Activated CD4-positive, alpha-beta T cell treated with anti-CD3 and anti-CD28 coated beads, Interleukin-2, amount 10 ng/mL, durations not matched to agents 24 days and 14 days (primary cell): ENCODE measurements at places on chromosomes 12 and 14.

DNA sequence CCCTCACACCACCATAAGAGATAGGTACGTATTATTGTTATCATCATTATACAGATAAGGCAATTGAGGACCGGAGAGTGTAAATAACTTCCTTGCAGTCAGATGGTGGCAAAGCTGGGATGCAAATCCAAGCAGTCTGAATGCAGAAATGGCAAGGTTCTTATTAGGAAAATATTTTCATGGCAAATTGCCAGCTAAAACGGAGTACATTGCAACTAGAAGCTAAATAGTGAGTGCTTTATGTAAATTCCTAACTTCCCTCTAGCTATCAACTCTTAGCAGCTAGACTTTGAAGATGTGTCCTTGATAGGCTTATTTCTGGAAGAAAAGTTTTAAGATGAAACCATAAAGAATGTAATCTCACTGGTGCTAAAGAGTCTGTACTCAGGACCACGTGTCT, 323.9 kb upstream of the DIO2 start:
- H3K4me3 ChIP-seq = no peak overlapping the region
- H3K36me3 ChIP-seq = no peaks in the 10 kb centered on the region
- no peak for DNase-seq

DNA sequence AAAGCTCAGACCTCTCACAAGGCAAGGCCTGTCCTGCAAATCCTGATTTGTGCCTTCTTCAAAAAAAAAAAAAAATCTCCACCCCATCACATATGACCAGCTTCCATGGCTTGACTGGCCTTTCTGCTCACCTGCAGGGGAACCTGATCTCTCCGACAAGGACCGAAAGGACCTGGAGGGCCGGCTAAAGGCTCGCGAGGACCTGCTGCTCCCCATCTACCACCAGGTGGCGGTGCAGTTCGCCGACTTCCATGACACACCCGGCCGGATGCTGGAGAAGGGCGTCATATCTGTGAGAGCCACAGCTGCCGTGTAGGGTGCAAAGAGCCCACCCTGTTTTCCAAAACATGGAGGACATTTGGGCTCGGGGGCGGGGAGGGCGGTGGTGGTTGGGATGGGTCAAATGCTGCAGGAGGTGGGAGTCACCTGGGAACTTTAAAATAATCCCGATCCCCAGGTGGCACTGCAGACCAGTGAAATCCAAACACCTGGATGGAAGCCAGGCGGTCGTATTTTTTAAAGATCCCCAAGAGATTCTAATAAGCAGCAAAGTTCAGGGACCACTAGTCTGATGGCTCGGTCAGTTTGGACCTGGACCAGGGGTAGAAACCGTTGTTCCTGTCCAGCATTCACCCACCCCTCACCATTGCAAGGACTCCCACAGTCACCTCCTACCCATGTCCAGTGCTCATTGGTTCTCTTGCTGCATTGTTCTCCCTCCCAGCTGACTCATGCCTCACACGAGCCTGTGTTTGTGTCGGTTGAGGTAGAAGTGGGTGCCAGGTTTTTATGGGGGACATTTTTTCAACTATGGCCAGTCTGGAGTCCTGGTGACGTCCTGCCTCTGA, 44.8 kb downstream of the FOXN4 start:
- H3K4me1 ChIP-seq = no peaks in the 10 kb centered on the region
- H3K36me3 ChIP-seq = no peaks in the 10 kb centered on the region
- H3K27me3 ChIP-seq = no peaks in the 10 kb centered on the region
- no peak overlapping the region for H3K4me3 ChIP-seq
- DNase-seq = peak; percentile 78

- DNase-seq = no peak
- peak overlapping the region; percentile 31 for H3K27ac ChIP-seq
- no peaks in the 10 kb centered on the region for H3K27me3 ChIP-seq
- H3K4me1 ChIP-seq = peaks cover 23% of the 10 kb centered on the region
These were observed 279.8 kb downstream of the DUSP6 start for GRCh38 chr12:89072294-89073026.

DNA sequence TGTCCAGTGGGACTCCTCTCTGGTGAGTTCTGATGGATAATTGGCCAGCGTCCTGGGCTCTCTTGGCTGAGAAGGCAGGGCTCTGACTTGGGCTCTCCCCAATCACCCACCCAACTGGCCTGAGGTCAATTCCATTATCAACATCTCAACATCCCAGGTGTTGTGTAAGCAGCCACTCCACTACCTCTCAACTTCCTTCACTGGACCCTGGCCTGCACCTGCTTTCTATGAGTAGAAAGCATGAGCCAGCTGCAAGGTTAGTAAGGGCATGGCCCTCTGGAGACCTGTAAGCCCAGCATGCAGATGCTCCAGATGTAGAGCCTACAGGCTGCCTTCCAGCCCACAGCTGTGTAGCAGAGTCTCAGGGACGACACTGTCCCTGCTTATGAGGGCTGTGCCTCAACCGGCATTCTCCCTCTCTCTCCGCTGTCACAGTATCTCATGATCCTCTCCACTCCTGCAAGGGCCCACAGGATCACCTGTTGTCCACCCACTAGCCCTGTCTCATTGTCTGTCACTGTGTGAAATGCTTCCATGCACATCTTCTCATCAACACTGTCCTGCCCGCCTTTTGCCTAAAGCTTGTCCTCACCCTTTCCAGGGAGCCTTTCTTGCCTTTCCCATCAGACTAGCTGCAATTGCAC, 5.4 kb upstream of the KRT81 start:
- no peak overlapping the region for H3K4me3 ChIP-seq
- H3K36me3 ChIP-seq = no peaks in the 10 kb centered on the region
- no peaks in the 10 kb centered on the region for H3K4me1 ChIP-seq
- no peak overlapping the region for H3K27ac ChIP-seq
- H3K27me3 ChIP-seq = peaks cover 49% of the 10 kb centered on the region
- no peak for DNase-seq

- peaks cover 31% of the 10 kb centered on the region for H3K36me3 ChIP-seq
- no peak overlapping the region for H3K4me3 ChIP-seq
These were observed 70.8 kb downstream of the WNK1 start for GRCh38 chr12:823028-823698.

DNA sequence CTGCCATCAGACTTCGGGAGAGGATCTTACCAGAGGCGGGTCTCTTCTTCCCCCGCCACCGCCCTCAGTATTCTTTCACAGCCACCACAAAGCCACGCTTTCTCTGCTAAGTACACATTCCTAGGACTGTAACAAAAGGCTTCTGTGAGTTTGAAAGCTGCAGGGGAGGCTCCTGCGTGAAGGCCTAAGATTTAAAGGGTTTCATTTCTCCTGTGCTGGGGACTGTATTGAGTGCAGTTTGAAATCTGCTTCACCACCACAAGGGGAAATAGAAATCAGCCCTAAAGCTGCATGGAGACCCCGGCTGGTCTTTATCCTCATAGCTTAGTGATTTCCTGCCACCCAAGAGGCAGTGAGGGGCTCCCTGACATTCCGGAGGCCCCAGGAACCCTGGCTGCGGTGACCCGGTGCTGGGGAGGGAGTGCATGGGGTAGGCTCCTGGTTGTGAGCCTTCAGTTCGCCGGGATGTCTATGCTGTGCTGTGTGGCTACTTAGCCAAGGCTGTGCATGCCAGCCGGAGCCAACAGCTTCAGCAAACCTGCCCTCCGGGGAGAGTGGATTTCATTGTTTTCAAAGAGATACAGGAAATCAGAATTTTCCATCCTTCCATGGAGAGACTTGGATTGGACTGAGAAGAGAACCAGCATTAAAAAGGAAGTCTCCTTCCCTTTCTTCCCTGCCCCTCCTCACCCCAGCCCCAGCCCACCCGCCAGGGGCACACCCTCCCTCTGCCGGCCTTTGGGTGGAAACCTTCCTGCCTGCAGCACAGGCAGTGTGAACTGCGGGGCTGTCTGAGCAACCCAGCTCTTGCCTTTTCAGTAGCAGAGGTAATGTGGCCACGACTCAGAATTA, 163.3 kb downstream of the ETV6 start:
- H3K4me3 ChIP-seq = peak overlapping the region; percentile 74
- DNase-seq = peak; percentile 71
- peaks cover 71% of the 10 kb centered on the region for H3K4me1 ChIP-seq
- H3K27me3 ChIP-seq = no peaks in the 10 kb centered on the region
- H3K27ac ChIP-seq = peak overlapping the region; percentile 88
- peaks cover 52% of the 10 kb centered on the region for H3K36me3 ChIP-seq

DNA sequence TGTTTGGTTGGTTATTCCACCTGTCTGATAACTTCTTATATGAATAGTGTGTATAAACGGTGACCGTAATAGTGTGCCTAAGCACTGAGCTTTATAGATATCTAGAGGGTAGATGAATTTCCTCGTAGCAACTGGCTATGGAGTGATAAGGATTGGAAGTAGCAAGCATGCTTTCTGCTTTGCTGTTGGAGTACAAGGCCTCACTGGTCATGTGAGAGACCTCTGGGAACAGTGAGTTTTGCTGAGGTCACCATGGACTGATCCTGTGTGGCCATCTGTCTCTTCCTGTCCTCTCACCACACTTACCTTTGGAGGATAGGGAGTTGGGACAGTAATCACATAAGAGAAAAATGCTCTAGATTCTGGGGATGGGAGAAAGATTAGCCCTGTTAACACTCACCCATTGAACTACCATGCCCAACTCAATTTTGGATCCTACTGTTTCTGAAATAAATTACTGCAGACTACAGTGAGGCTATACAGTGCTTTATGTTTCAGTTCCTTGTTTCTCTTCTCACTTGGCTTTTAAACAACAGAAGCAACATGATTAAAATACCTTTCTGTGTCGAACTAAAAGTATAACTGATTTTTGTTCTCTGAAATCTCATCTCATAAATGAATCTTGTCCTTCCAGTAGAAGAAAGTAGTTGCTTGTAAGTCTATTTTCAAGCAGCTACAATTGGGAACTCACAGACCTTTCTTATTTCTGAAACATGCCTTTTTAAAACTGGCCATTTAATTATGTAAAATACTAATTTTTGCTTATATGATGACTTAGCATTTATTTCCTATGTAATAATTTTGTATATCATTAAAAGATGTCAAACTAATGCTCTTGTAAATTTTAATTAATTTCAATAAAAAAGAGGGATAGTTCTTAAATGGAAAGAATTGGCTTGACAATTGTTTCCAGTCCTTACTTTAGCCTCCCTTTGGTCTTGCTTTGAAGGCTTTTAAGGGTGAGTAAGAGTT, 8.3 kb downstream of the TMX1 start:
- DNase-seq = no peak
- no peak overlapping the region for H3K27ac ChIP-seq
- peaks cover 69% of the 10 kb centered on the region for H3K36me3 ChIP-seq
- no peak overlapping the region for H3K4me3 ChIP-seq
- H3K27me3 ChIP-seq = no peaks in the 10 kb centered on the region
- H3K4me1 ChIP-seq = peaks cover 31% of the 10 kb centered on the region

DNA sequence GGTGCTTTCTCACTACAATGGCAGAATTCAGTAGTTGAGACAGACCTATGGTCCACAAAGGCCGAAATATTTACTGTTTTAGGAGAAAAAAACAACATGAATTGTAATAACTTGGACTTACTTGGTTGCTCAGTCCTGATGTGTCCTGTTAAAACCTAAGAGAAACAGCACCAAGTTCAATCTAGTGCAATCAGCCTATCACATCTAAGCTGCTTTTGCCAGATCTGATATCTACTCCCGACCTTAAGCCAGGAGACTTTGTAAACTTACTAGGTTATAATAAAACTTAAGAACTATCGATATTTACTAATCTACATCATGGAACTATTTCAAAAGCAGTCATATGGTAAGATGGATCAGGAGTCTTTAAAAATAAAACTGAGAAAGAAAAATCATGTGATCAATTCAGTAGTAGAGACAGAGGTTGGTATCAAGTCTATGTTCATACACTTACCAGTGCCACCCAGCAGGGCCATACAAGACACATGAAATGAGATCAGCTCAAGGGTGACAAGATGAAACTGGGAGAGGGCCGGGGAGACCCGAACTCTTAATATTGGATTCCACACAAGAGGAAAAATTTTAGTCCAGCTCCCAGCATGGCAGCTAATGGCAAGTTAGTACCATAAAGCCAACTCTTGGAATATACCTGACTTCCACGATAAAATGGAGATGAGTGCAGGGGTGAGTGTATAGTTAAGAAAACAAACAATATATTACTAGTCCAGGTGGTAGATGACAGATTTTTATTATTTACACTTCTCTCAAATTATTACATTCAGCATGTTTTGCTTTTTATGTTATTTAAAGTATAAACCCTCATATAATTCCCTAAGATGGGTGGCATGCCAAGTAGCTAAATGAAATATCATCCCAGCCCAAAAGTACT, 27.5 kb downstream of the NUDT4 start:
- peaks cover 20% of the 10 kb centered on the region for H3K4me1 ChIP-seq
- H3K27me3 ChIP-seq = no peaks in the 10 kb centered on the region
- H3K36me3 ChIP-seq = peaks cover 55% of the 10 kb centered on the region
- H3K27ac ChIP-seq = no peak overlapping the region

DNA sequence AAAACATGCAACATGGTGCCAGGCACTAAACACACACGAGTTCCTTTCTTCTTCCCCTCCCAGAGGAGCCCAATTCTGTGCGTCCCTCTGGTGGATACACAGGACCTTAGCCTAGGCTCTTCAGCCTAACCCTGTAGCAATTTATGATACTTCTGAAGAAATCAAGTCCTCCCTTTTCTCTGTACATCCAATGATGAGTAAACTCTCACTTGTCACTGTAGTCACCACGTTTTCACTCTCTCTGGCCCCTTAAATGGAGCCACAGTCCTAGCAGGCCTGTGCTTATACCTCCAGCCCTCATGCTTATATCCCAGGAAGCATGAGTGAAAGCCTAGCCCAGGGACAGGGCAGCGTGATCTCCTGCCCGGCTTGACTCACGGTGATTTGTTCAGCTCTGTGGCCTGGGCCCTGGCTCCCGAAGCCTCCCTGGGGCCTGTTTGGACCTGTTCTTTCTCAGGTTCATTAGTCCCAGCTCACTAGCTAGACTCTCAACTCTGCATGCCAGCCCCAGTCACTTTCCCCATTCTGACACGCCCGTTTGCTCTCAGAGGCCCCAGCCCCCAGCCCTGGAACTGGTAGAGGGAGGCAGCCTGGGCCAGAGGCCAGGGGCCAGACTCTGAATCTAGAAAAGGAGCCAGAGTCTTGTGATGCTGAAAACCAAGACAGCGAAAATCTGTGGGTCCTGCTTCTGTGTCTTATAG, 24.1 kb upstream of the PLEKHG3 start:
- no peak for DNase-seq
- H3K36me3 ChIP-seq = peaks cover 2% of the 10 kb centered on the region
- no peak overlapping the region for H3K4me3 ChIP-seq
- H3K27me3 ChIP-seq = no peaks in the 10 kb centered on the region
- H3K27ac ChIP-seq = no peak overlapping the region

DNA sequence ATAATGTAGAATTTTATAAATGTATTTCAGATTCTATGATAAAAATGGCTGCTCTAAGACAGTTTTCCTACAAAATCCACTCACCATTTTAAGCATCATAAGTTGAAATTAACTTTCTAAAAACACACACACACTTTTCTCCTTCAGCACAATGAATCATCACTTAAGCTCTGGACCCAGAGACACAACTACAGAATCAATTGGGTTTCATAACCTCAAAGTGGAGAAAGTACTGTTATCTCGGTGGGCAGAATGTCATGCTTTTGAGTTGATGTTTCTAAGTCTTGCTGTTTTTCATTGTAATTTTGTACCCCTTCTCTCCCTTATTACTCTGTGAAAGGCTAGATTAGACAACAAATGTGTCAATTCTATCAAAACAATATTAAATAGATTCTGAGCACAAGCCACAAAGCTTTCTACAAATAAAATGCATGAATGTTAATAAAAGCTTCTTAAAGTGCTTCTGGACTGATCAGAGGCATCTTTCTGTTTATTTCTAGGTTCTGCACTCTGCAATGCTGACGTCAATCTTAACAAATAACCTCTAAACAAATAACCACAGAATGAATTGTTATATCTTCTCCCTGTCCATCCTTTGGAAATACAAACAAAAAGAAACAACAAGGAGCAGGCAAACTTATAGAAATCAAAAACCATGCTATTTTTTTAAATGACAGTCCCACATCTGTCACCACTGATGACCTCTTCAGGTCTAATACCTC, 8.2 kb downstream of the IPO8 start:
- no peak overlapping the region for H3K4me3 ChIP-seq
- H3K27me3 ChIP-seq = no peaks in the 10 kb centered on the region
- H3K27ac ChIP-seq = no peak overlapping the region
